ENCODE measurements at places on chromosomes 3 and 15.

DNA sequence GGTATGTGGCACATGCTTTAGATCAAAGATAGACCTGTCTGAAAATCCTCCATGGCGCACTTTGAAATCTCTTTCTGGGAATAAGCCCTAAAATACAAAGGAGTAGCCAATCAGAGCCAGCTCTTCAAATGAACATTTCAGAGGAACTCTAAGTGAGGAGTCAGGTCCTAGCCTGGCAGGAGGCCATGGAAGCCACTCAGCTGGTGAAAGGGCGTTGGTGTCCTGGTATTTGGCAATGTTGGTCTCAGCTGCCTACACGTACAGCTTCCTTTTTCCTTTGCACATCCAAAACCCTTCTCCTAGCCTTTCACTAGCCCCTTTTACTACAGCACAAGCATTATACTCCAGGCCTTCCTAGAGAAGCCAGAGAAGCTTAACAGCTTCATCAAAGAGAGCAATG, 5.5 kb downstream of the WDR73 start:
- DNase-seq, result no peak

DNA sequence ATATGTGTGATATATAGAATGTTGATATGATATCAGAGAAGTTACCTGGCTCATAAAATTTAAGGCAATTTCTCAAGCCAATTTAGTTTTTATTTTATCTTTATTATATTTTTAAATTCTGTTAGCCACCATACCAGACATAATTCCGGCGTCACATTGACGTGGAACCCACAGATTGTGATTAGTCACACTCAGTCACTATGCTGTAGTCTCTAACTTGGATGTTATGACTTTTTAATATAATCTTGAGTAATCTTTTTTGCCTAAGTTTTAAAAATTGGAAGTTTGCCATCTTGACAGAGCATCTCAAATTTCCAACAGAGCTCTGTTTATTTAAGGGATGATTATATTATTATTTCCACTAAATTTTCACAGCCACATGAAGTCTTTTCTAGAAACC, 9.7 kb upstream of the DCLK3 start:
- peak; percentile 25 for DNase-seq

- no peak for DNase-seq
These were observed 45.2 kb downstream of the CGNL1 start for GRCh38 chr15:57421551-57421950.

- no peak for DNase-seq
These were observed 1080.9 kb upstream of the CADM2 start for GRCh38 chr3:83877910-83878309.

- no peak for DNase-seq
These were observed 16.6 kb downstream of the ZNF592 start for GRCh38 chr15:84764989-84765388.

DNA sequence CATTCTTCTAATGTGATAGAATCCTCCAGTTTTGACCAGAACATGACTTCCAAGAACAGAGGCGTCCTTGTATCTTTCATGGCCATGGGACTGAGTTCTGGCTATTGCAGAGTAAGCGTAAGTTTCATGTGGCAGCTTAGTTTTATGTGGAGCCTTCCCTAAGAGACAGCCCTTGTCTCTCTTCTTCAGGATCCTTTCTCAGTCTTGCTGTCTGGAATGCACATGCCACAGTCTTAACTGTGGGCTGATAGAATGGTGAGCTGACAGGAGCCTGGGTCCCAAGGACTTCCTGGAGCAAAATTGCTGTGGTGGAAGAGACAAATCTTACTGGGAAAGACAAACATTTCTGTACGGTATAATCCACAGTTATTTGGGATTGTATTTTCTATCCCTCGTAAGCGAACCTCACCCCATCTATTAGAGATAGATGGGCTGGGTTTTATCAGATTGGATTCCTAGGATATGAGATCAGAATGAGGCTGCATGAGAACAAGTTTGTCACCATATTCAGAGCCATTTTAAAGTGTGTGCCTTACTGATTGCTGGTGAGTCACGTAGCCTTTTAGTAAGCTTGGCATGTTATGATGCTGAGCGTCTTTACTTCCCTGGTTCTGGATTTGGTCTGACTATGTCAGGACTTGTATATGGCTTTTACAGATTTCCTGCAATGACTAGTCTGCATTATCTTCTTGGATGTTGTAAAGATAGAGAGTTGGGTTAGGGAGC, 32.8 kb downstream of the CDIN1 start:
- DNase-seq, result peak; percentile 81

GRCh38 chr3:27826448-27826847, 104.3 kb upstream of the EOMES start:
- DNase-seq, result no peak

DNA sequence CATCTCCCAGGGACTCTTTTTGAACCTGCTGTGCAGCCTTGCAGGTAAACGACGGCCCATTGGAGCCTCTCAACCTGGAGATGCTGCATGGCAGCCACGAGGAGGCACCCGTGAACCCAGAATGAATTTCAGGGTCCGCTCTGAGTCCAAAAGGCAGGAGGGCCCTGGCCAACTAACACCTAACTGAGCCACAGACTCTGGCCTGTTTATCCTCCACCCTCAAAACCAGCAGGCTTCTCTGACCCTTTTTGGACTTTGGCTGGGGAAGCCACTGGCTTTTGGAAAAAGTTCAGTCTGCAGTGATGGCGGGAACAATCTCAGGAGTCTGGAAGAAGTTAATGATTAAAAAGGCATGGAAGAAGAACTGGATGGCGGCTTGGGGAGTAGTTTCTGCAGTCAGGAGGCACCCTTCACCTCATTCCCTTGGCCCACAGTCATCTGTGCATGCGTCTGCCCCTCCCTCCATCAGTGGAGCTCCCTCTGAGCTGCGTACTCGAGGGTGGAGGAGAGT, 4.1 kb downstream of the PXYLP1 start:
- no peak for DNase-seq

- no peak for DNase-seq
These were observed 11.5 kb downstream of the CRYGS start for GRCh38 chr3:186532598-186533072.

DNA sequence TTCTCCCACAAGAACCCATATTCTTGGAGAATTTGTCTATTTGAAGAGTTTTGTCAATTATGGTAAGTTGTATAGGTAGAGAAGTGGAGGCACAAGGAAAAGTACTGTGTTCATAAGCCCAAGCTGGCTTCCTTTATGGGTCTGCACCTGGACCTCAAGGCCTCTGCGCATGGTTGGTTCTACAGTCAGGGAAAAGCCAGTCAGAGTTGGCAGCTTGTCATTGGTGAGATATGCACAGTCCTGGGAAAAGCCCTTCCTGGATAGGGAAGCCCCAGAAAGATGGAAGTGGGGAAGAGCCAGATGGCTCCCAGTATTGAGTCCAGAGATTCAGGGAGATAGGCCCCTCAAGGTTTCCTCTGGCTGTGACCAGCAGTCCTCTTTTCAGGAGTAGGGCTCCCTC, 15.8 kb downstream of the BOC start:
- no peak for DNase-seq

GRCh38 chr3:143786219-143787191, 61.8 kb downstream of the SLC9A9 start:
- DNase-seq, result peak; percentile 40

DNA sequence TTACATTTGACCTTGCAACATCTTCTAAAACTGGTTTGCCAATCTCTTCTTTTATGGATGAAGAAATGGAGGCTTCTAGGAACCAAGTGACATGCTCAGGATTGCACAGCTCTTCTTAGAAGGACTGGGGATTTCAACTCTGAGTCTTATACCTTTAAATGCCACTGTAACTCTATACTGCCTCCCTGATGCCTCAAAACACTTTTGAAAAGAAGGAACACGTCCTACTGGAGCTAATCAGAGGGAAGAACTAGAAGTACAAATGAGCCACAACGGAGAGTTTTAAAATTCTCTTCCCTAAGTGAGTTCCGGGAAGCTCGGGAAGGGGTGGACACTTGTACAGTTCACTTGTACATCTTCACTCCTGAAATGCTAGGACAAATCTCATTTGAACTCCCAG, 949 bp upstream of the MITF start:
- DNase-seq, result peak; percentile 18

- DNase-seq, result peak; percentile 50
These were observed 2.2 kb downstream of the ICE2 start for GRCh38 chr15:60476713-60477112.

- DNase-seq, result no peak
These were observed 158.4 kb upstream of the CCDC54 start for GRCh38 chr3:107218864-107219269.

- no peak for DNase-seq
These were observed 567.9 kb downstream of the GOLGA6L6 start for GRCh38 chr15:19973718-19974117.

- DNase-seq, result no peak
These were observed 3.7 kb downstream of the SHQ1 start for GRCh38 chr3:72844436-72844993.

GRCh38 chr15:69577397-69577796, 124.8 kb downstream of the RPLP1 start:
- DNase-seq, result no peak

DNA sequence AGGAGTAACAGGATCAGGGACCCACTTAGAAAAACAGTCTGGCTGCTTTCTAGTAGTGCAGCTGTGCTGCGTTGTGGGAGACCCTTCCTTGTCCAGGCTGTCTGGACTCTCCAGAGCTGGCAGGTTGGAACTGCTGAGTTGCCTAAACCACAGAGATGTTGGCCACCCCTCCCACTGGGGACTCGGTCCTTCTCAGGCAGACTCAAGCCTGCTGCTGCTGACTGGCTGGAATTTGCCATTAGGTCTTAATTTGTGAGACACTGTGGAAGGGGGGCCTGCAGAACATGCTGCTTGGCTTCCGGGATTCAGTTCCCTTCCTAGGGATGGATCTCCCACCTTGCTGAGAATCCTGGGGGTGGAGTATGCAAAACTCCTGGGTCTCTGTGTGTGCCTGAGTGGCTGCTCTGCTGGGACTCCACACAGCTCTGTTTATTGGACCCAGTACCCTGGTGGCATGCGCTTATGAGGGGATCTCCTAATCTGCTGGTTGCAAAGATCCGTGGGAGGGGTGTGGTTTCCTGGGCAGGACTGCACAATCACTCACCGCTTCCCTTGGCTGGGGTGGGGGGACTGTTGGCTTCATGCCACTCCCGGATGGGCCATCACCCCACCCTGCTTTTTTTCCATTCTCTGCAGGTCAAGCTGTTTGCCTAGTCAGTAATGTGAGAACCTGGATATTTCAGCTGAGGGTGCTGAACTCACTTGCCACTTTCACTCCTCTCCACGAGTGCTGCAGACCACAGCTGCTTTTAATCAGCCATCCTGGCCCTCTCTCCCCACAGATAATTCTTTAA, 150.5 kb downstream of the CFAP20DC start:
- peak; percentile 1 for DNase-seq

- DNase-seq, result no peak
These were observed 285.0 kb downstream of the CLSTN2 start for GRCh38 chr3:140219923-140220452.

DNA sequence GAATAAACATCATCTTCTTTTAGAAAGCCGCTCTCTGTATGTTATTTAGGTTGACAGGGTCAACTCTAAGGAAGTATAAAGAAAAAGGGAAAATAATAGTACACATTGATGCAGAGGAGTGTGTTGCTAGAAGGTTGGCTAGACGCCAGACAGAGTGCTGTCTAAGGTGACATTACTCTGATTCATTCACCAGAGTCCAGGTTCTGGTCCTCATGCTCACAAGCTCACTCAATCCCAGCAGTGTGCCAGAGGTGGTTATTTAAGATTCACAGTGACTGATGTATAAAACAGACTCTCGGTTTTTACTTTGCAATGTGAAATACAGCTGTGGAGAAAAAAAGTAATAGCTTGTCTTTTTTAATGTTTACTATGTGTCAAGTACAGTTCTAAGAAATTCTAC, 1.7 kb downstream of the CFAP44 start:
- no peak for DNase-seq

- DNase-seq, result no peak
These were observed 60.7 kb downstream of the PBRM1 start for GRCh38 chr3:52625041-52625440.

DNA sequence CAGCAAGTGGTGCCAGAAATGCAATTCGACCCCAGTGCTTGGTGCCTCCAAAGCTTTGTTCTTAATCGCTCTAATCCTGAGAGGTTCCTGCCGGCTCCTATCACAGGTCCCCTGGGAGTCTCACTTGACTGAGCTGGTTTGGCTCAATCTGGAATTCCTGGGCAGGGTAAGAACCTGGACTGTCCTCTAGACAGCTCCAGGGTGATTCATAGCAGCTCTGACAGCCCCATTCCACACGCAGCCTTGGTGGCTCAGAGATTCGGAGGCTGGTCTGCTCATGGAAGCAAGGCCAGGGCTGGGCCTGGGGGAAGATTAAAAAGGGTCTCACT, 37.9 kb downstream of the MYO5C start:
- peak; percentile 26 for DNase-seq

DNA sequence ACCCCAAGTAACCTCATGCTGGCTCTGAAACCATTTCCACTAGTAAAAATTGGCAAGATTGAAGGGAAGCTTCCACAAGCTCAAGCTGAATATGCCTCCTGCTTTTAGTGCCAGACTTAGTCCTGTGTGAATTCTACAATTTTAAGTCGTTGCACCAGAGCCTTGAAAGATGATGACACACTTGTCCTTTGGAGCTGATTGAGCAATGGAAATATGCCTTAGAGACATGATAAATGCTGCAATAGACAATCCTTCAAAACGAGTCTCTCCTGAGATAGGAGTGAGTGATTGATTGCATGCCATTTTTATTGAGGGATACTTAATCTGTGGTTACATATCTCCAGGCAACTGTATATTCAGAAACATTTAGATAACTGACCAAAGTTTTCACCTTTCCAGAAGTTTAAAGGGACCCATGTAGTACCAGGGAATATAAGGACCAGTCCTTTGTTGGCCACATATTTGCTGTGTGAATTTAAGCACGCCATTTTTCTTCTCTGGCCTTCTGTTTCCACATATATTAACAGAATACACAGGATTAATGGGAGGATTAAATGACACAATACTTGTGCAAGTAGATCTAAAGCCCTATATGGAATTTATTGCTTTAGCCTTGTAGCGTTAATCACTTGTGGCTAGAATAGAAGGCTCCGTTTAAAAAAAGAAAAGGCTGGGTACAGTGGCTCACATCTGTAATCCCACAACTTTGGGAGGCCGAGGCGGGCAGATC, 65.1 kb downstream of the PPARG start:
- no peak for DNase-seq

DNA sequence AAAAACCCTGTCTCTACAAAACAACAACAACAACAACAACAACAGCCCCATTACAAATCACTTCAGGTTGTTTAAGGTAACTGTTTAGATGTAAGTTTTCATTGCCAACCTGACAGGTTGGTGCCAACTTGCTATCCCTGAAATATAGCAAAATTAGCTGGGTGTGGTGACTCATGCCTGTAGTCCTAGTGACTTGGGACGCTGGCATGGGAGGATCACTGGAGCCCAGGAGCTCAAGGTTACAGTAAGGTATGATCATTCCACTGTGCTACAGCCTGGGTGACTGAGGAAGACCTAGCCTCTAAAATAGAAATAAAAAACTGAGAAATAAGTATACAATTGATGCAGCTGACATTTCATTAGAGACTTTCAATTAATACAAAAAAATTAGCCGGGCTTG, 36.0 kb upstream of the CDAN1 start:
- DNase-seq, result no peak

DNA sequence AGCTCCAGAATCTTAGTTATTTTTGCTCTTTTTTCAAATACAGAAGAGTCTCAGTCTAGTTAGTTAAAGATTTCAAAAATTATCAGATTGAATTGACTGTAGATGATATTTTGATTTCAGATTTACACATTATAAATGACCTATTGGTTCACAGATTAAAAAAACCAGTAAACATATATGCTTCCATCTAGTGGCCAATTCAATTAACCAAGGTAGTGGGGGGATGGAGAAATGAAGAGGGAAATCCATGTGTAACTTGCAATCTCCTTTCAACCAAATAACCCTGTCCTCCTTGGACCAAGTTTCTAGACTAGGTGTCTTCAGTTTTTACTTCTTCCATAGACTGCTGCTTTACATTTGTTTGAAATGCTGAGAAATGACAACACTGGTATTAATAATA, 789.8 kb downstream of the ROBO1 start:
- peak; percentile 45 for DNase-seq
